Right atrium auricular region (tissue), 2 donors: ENCODE measurements at places on chromosomes 12 and 14. TPM values are rescaled to one million over a fixed set of nuclear protein-coding genes. Genes with fewer than 3 reads are reported as not detected.

DNA sequence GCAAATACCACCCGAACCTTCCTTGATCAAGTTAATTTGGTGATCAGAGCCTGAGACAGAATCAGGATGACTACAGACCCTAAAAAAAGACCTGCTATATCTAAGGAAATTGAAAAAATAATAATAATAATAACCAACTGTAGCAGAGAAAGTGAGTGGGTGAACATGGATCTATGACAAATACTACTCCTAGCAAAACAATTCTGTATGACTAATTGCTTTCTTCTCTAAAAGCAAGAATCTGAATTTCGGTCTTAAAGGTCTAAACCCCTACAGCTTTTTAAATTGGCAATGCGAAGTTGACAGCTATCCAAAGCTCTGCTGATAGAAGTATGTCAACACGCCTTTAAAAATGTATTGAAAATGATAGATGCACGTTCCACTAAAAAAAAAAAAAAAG, 102.2 kb downstream of the PRKAB1 start:
- H3K27me3 ChIP-seq, result no peaks in the 10 kb centered on the region
- DNase-seq, result no peak
- no peak overlapping the region for H3K4me3 ChIP-seq
- H3K36me3 ChIP-seq, result no peaks in the 10 kb centered on the region
- no peak overlapping the region for H3K27ac ChIP-seq

DNA sequence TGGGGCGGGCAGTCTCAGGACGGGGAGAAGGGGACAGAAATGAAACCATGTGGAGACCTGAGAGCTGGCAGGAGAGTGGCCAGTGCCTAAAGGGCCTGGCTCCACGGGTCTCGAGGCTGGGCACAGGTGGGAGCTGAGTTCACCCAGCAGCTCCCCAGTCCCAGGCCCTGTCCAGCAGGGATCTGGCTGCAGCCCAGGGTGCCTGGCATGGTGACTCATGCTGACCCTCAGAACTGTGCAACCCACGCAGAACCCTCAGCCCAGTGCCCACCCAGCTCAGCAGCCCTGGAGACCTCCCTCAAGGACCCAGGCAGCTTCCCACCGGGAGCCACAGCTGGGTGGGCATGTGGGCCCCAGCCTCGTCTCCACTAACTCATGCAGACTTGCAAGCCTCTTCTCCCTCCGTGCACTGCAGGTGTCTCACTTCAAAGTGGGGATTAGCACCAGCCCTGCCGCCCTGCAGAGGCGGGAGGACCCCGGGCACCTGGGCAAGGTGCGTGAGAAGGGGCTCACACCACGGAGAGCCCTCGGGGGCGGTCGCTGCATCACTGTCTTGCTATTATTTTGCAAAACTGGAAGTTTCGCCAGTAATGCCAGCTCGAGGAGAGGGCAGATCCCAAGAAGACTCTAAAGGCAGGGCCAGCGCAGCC, 46.3 kb downstream of the CCNK start:
- no peak for DNase-seq
- H3K4me1 ChIP-seq, result peaks cover 47% of the 10 kb centered on the region
- no peaks in the 10 kb centered on the region for H3K27me3 ChIP-seq
- no peak overlapping the region for H3K4me3 ChIP-seq

DNA sequence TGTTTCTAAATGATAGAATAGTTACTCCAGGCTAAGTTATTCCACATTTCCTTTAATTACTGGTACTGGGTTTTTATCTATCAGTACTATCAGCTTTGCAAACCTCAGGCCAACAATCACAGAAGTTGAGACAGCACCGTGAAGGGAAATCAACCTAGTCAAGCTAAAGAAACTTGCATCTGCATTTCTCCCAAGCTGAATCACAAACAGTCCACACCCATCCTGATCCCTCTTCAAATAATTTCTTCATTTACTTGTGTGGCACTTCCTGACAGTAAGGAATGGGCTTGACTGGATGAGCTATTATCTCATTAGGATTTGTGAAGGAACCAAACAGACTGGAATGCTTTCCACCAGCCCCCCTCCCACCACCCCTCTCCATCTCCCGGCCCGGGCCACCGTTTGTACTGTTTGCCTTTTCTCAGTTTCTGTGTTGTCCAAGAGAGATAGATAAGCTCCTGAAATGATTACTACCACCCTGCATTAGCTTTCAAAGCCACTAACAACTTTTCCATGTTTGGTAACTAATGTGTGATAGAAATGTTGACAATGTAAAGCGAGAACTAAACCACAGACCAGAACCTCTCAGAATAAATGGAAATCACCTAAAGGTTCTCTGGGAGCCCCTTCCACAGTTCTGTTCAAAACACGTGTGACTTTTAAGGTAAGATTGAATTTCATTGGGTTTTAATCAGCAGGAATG, 236.3 kb downstream of the SLC25A21 start:
- H3K36me3 ChIP-seq, result no peaks in the 10 kb centered on the region
- no peaks in the 10 kb centered on the region for H3K27me3 ChIP-seq
- no peak overlapping the region for H3K4me3 ChIP-seq

- peak overlapping the region; percentile 74 for H3K27ac ChIP-seq
- no peak overlapping the region for H3K4me3 ChIP-seq
- H3K36me3 ChIP-seq, result peaks cover 5% of the 10 kb centered on the region
- peaks cover 19% of the 10 kb centered on the region for H3K4me1 ChIP-seq
- H3K27me3 ChIP-seq, result no peaks in the 10 kb centered on the region
These were observed 34.1 kb downstream of the ACADS start for GRCh38 chr12:120759591-120760348.

GRCh38 chr14:23068789-23069412, 11.6 kb upstream of the CDH24 start:
- no peak overlapping the region for H3K4me3 ChIP-seq
- no peaks in the 10 kb centered on the region for H3K27me3 ChIP-seq
- H3K36me3 ChIP-seq, result peaks cover 64% of the 10 kb centered on the region
- peak; percentile 87 for DNase-seq
- H3K4me1 ChIP-seq, result peaks cover 35% of the 10 kb centered on the region
- H3K27ac ChIP-seq, result no peak overlapping the region

The PDZRN4 gene
- 1.6 TPM for total RNA-seq

DNA sequence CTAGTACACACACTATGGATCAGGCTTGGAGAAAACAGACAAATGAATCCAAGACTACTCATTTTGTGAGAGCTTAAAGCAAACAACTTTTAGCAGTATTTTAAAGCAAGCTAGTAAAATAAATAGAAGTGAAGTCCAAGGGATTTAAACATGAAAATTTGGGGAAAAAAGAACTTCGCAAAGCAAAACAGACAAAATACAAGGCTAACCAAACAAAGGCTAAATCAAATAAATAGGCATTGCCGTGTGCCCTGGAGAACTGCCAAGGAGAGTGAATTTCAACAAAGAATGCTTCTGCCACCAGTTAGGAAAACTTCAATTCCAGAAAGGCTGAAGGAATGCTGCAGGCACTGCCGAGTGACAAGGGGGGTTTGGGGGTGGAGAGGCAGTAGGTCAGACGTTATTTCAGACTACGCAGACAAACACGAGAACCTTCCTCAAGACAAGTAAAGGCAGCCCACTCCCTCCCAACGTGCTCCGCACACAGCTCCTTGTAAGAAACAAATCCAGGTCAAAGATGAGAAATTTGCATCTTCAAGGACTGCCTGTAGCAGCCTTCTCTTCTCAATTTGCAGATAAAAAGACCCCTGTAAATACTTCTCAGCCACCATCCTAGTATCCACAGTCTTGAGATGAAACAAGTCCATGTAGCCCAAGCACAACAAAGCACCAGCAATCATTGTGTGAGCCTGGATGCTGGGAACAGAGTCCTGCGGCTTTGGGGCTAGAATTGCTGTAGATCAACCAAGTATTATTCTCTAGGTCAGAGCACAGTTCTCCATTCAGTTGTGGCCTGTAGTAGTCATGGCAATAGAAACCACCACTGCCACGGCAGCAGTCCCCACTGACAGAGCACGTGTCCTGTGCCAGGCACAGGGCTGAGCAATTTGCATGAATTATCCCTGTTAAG, 43.3 kb downstream of the EFCAB11 start:
- H3K27ac ChIP-seq, result no peak overlapping the region
- no peaks in the 10 kb centered on the region for H3K36me3 ChIP-seq
- H3K4me1 ChIP-seq, result peaks cover 16% of the 10 kb centered on the region
- no peak for DNase-seq
- H3K4me3 ChIP-seq, result no peak overlapping the region

DNA sequence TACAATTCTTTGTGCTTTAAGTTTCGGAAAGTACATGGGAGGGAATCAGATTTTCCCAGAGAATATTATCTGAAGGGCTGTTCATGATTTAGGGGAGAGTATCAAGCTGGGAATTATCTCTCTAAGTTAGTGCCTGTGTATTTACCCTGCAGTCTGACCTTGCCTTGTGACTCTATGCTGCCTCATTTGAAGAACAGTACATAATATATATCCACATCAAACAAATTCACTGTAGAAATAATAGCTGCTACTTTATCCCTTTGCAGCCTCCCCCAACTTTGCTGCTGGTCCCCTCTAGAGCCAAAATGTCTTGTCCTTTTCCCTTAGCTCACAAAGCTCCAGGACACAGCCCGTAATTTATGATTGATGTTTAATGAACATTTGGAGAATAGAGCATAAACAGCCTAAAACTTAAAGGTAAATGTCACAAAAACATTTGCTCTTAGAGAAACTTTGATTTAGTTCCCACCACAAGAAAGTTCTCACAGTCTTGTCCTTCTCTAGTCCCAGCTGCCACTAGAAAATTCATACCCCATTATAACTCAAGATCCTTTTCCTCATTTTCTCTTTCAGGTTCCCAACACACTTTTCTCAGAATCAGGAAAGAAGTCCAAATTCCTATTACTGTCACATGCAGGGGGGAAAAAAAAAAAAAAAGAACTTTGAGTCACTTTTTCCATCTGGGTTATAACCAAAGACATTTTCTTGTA, 1009.6 kb downstream of the FLRT2 start:
- no peak for DNase-seq
- H3K27me3 ChIP-seq, result no peaks in the 10 kb centered on the region
- no peaks in the 10 kb centered on the region for H3K4me1 ChIP-seq
- H3K36me3 ChIP-seq, result no peaks in the 10 kb centered on the region
- H3K27ac ChIP-seq, result no peak overlapping the region

- peaks cover 26% of the 10 kb centered on the region for H3K27me3 ChIP-seq
- no peaks in the 10 kb centered on the region for H3K36me3 ChIP-seq
- H3K4me3 ChIP-seq, result no peak overlapping the region
- peaks cover 21% of the 10 kb centered on the region for H3K4me1 ChIP-seq
These were observed 66.2 kb upstream of the USP15 start for GRCh38 chr12:62194031-62194430.

The NR4A1 gene
- total RNA-seq, result 150 TPM

DNA sequence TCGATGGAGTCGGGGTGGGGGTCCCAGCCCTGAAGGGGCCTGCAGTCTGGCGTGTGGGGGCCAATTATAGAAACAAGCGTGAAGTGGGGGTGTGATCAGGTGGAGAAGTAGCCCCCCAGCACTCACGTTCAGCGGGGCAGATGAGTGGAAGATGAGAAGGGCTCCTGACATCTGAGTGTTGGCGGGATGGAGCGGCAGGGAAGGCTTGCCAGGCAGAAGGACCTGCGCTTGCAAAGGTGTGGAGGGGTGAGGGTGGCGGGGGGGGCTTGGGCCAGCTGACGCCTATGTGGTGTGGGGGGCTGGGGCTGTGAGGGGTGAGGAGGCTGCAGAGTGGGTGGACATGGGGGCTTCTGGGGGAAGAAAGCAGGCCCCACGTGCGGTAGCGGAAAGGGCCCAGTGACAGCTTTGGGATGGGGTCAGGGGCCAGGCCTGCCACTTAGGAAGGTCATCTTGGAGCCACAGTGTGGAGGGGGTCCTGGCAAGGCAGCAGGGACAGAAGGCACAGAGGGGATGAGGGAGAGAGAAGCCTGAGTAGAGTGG, 22.2 kb upstream of the BEGAIN start:
- no peak overlapping the region for H3K4me3 ChIP-seq
- no peaks in the 10 kb centered on the region for H3K27me3 ChIP-seq
- no peaks in the 10 kb centered on the region for H3K4me1 ChIP-seq
- no peak for DNase-seq
- no peaks in the 10 kb centered on the region for H3K36me3 ChIP-seq
- no peak overlapping the region for H3K27ac ChIP-seq

DNA sequence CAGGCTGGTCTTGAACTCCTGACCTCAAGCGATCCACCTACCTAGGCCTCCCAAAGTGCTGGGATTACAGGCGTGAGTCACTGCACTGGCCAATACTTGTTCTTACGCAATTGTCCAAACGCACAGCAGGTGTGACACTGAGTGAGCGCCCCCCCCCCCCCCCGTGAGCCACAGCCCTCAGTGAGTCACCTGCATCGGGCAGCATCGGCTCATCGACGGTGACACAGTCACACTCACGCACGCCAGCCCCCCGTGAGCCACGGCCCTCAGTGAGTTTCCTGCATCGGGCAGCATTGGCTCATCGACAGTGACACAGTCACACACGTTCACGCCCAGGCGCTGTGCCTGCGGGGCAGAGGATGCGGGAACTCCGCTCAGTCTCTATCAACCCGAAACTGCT, 42.5 kb downstream of the GALNT9 start:
- H3K4me1 ChIP-seq, result no peaks in the 10 kb centered on the region
- peaks cover 3% of the 10 kb centered on the region for H3K27me3 ChIP-seq
- no peak overlapping the region for H3K27ac ChIP-seq
- H3K4me3 ChIP-seq, result no peak overlapping the region
- H3K36me3 ChIP-seq, result no peaks in the 10 kb centered on the region
- no peak for DNase-seq

The CCDC77 gene
- 3.2 TPM for total RNA-seq

GRCh38 chr12:126487431-126487980, 1422.3 kb downstream of the AACS start:
- no peaks in the 10 kb centered on the region for H3K27me3 ChIP-seq
- H3K4me1 ChIP-seq, result no peaks in the 10 kb centered on the region
- H3K36me3 ChIP-seq, result no peaks in the 10 kb centered on the region
- no peak for DNase-seq

The RILPL1 gene
- total RNA-seq, result 93.1 TPM

The TMED10 gene
- 325 TPM for total RNA-seq

The TAMALIN gene
- total RNA-seq, result 17.6 TPM

DNA sequence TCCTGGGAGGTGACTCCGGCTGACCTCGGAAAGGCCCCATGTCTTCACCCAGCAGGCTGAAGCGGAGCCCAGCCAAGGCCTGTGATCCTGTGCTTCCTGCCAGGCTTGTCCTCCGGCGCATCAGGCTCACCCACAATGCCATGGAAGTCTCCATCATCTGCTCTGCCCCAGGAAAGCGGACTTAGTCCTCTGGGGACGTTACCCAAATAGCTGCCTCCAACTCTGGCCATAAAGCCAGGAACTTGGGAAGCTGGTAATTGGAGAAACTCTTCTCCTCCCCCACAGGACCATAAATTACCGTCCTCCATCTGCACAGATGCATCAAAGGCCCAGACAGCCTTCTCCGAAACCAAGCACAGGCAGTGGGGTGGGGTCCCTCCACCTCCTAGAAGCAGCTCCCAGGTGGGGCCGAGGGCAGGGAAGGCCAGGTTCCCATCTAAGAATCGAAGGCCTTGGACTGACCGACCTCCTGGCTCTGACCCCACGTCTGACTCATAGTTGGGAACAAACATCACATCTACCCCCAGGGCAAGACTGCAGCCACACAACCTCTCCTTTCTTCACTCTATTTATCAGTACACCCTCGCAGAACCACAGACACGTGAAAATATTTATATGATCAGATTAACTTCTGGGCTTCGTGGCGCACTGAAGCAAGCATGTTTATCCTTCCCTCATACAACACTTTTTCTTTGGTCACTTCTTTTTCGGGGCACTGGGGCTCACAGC, 56.4 kb downstream of the PITPNM2 start:
- no peaks in the 10 kb centered on the region for H3K27me3 ChIP-seq
- H3K36me3 ChIP-seq, result no peaks in the 10 kb centered on the region
- no peak overlapping the region for H3K4me3 ChIP-seq
- H3K4me1 ChIP-seq, result peaks cover 69% of the 10 kb centered on the region
- peak overlapping the region; percentile 89 for H3K27ac ChIP-seq
